BJ (cell line): ENCODE measurements at places on chromosomes 3 and 15.

GRCh38 chr15:69088300-69088965 is 72.0 kb upstream of the GLCE start:
- DNase-seq: no peak

DNA sequence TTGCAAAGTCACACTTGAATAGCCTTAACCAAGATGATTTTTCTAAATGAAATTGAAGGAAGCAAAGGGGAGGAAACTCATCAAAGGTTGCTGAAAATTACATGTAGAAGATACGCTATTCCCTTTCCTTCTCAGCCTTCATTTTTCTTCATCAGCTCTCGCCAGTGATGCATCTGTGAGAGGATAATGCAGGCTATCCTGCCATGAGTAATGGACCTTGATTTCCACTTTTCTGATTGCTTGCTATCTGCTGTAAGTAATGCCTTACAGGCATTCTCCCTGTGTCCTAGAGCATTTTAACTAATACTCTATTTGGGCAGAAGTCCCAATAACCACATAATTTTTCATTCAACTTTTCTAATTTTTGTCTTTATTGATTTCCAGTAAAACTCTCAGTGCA is 162.6 kb downstream of the BBX start:
- DNase-seq: no peak

- DNase-seq: no peak
Observed at GRCh38 chr15:68298882-68299381, 21.4 kb downstream of the FEM1B start.

- no peak for DNase-seq
Observed at GRCh38 chr15:85491691-85492090, 111.3 kb downstream of the AKAP13 start.

- DNase-seq: no peak
Observed at GRCh38 chr15:26475554-26475953, 297.3 kb downstream of the GABRB3 start.

DNA sequence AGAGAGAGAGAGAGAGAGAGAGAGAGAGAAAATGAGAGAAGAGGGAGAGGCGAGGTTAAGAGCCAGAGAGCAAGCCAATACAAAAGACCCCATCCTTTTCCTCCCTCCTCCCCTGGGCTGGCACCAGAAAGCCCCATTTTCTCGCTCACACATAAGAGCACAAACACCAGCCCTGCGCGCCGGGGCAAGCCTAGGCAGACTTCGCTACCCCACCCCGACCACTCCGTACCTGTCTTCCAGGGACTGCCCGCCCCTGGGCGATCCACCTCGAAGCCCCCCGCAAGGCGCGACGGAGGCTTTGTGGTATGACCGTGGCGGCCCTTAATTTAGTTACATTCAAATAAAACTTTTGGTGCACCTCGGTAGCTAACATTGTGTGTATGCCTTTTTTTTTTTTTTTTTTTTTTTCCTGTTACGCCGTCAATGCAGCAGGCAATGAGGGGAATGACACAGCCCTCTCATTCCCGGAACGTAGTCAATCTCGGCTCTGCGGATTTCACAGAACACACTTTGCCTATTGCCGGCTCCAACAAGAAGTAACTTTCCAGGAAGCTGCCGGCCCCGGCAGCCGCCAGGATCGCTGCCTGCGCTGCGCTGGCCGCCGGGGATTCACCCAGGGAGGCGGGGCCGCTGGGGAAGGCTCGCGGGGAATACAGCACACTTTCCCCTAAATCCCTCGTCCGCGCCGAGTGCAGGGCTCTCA is 7.7 kb downstream of the BCL6 start:
- no peak for DNase-seq

DNA sequence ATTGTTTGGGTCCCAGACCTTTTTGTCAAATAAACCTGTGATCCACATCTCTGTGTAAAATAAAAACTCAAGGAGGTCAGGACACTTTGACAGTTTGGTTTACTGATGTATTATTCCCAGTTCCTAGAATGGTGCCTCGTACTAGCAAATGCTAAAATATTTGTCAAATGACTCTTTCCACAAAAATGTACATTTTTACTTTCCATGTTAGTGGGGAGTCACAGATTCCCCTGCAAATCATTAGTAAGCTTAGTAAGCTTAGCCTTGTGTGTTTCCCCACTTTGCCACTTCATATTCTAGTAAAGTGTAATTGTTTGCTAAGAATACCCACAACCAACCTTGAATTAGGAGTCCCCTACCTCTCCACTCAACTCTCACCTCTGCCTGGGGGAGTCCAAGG is 2.4 kb upstream of the MAGI1 start:
- DNase-seq: peak; percentile 57

DNA sequence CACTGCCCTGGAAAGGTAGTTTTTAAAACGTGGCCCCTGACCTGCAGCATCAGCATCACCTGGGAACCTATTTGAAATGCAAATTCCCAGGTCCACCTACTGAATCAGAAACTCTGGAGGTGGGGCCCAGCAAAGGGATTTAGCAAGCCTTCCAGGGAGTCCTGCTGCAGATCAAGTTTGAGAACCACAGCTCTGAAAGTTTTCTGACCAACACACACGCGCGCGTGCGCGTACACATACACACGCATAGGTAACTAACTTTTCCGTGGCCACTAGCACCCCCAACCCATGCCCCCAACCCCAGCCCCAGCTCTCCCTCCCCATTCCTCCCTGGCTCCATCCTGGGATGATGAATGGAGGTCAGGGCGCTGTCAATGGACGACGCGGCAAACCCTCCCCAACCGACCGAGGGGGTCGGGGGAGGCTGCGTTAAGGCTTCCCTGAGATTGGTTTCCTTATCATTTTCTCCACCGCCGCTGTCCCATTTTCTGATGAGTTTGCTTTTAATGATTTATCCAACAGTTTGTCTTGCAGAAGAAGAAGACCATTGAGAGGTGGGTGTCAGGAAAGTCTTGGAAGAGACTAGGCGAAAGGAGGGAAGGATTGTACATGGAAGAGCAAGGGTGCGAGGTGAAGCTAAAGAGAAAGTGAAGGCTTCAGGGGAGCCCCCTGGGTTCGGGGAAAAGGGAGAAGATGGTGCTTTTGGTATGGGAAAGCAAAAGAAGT is 590 bp upstream of the BOC start:
- no peak for DNase-seq
